Endodermal cell (in vitro differentiated cells): ENCODE measurements at places on chromosomes 3 and 15. TPM values are rescaled to one million over a fixed set of nuclear protein-coding genes. Genes with fewer than 3 reads are reported as not detected.
A peak's percentile ranks its signal among the peaks of the same experiment; 100 is the strongest.

DNA sequence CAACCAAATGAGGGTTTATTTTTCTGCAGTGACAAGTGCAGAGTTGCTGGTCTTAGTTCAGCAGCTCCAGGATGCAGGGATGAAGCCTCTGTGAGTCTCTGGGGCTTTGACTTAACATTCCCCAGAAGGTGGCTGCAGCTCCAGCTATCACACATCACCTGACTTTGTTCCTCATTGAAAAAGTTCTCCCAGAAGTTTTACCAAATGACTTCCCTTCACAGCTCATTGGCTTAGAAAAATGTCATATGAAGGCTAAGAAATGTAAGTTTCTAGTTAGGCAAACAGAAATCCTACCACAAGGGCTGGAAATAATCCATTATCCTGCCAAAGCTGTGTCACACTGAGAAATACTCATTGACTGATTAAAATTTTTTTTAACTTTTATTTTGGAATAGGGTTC is 184.9 kb downstream of the MINAR1 start:
- no peak for DNase-seq

DNA sequence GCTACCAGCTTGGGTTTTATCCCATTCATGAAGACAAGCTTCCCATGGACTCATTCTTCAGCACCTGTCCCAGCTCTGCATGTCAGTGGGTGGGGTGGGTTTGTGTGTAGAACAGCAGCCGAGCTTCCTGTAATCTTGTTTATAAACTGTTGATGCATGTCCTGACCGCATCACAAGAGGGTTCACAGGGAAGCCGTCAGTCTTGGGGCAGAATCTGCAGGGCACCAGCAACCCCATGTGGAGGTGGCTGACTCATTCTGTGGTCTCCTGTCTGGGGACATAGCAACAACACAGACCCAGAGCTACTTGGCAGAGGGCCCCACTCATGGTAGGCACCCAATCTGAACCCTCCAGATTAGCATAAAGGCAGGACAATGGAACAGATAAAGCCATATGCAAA is 35.6 kb downstream of the DAPK2 start:
- peak; percentile 66 for DNase-seq

GRCh38 chr3:10281951-10282350 is 10.8 kb downstream of the GHRL start:
- no peak for DNase-seq

GRCh38 chr3:54670201-54671000 is 257.5 kb downstream of the LRTM1 start:
- peak; percentile 66 for DNase-seq

DNA sequence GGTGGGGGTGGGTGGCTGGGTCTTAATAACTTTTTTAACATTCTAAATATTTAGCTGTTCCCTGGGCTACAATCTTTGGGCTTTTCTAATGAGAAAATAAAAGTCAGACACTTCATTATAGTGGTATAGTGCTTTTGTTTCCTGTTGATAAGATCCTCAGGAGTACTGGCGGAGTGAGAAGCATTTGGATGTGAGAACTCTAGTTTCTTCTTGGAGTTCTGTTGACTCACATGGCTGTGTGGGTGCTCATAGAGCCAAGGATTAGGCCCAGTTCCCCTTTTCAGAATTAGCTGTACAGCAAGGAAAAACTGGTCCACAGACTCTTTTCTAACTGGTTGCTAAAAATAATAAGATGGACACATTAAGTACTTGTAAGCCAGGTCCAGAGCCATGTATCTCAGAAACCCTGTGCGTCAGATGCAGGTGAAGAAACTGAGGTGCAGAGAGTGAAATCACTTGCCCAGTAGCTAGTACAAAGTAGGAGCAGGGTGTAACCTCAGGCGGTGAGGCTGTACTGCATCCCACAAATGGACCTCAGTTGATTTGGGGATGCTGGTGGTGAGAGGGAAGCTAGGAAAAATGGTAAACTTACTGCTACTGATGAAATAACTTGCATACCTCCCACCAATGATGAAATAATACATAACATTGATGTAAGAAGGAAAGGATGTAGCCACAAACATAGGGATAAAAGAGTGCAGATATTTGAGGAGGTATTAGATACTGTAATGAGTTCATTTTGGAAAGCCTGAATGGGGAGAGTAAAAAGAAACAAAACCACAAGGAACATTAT is 2.3 kb downstream of the ITPR1 start:
- DNase-seq = no peak

DNA sequence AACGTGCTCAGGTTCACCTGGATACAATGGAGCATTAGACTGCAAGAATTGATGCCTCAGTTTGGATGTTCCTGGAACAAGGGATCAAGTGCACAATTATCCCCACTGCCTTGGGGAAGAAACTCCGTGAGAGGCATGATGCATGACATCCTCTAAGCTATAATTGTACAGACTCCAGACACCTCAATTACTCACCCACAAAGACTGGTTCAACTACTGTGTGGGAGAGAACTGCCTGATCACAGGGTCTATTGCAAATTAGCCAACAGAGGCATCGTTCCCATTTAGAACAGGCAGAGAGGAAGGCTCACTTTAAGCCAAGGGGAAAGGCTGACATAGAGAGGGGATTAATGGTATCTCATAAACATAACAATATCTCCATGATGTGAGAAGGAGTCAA is 43.5 kb downstream of the ARRDC4 start:
- no peak for DNase-seq

DNA sequence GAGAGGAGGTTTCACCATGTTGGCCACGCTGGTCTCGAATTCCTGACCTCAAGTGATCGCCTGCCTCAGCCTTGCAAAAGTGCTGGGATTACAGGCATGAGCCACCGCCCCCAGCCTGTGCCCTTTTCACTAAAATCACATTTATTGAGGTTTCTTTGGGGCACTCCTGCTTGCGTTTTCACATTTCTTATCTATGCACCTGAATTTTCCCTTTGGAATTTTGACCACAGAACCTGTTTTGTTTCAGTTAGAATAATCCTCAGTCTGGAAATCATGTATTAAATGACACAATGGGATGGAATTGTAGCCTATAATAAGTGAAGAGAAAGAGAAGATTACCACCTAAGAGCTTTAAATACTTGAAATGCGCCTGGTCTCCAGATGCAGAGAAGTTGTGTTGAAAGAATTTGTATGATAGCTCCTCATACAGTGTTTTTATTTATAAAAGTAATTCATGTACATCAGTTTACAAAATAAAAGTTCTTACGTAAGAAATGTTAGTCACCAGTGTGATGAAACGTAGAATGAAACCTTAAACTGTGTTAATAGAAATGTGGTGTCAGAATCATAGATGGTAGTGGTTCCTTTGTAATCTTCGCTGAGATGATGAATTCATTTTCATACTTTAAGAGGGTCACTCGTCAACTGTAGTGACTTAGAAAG is 107.0 kb downstream of the TCF12 start:
- no peak for DNase-seq

DNA sequence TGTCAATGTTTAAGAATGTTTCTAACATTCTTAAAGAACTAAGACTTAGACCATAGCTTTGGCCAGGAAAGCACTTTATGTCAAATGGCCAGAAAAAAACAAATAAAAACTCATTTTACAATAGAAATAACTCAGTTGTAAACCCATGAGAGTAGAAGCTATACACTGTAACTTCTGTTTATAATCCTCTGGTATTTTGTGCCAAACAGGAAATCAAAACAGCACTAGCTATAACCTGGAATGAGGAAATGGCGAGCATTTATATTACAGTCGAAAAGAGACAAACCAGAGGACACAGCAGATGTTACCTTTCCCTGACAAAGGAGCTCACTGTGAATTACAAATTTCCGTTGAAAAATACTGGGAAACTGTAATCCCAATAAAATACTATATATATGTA is 10.3 kb downstream of the GK5 start:
- no peak for DNase-seq

The BRK1 gene
- total RNA-seq = 110 and 118 TPM in 2 replicates

The MOBP gene
- total RNA-seq = 0.92 to 2.6 TPM (median 2.1 TPM) in 3 replicates

The CNTN3 gene
- 2.0 to 2.7 TPM (median 2.5 TPM) in 3 replicates for total RNA-seq
